ENCODE measurements at places on chromosomes 2 and 18.

GRCh38 chr2:62765619-62766376 is 60.3 kb downstream of the EHBP1 start:
- no peak for DNase-seq

DNA sequence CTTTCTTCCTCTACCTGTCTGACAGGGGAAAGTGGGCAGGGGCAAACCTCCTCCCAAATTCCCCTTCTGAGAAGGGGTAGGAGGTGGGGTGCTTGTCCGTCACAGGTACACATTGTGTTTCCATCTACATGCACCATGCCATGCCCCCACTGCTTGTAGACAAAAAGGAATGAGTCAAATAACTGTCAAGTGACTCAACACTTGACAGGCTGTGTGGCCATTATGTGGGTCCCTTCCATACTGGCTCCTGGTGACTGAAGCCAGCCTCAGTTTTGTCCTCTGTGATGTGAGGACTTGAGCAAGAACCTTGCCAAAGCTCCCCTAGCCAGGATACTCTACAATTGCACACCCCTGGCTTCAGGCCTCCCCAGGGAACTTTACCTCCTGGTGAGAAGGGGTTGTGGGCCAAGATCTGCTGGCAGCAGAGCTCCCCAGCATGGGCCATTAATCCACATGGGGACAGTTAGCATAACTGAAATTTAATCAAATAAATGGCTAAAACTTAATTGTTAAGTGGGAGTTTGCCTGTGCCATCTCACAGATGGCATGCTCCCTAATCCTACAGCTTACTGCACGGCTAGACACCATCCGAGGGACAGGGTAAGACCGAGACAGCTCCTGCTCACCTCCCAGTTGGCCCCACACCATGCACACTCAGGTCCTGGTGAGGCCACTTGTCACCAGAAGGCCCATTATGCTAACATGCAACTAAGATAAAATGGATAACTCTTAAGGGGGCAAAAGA is 140.2 kb downstream of the BCL11A start:
- no peak for DNase-seq

- DNase-seq: no peak
These were observed 49.2 kb downstream of the PLB1 start for GRCh38 chr2:28544922-28545589.

DNA sequence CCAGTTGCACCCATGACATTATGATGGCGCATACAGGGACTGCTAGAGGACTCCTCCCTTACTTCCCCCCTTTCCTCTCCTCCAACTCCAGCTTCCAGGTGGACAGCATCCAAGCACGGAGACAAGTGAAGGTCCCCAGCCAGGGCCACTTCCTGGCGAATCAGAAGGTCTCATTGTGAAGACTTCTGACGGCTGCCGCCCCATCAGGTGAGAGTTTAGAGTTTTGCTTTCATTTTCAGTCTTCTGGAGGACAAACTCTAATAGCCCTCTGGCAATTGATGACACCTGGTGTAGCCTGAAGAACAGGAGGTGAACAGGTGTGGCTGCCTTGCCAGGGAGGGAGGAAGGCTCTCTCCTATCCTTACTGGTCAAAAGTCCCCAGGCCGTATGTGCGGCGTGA is 77.3 kb upstream of the KCNH7 start:
- DNase-seq: no peak

GRCh38 chr2:233544200-233544610 is 22.4 kb downstream of the USP40 start:
- no peak for DNase-seq

DNA sequence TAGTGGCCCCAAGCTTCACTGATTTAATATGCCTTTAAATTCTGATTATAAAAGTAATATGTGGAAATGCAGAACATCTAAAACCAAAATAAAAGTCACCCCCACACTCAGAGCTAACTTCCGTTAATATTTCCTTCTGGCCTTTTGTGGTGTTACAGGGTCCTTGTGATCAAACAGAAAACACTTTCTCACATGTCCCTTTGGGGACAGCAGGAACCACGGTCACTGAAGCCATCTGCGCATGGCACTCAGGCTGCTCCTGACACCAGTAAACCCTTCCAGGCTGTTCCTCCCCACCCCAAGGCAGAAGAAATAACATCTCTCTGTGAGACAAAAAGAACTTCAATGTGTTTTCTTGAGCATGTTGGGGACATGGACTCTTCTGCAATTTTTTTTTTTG is 25.1 kb upstream of the GPR17 start:
- no peak for DNase-seq

GRCh38 chr2:73640511-73640911 is 1.7 kb downstream of the NAT8 start:
- DNase-seq: no peak

All from COR-L47 (cell line).